Amniotic epithelial cell (primary cell): ENCODE measurements at places on chromosomes 6 and 20.

- no peak for DNase-seq
These were observed 163.4 kb downstream of the MTFR2 start for GRCh38 chr6:136086686-136087085.

DNA sequence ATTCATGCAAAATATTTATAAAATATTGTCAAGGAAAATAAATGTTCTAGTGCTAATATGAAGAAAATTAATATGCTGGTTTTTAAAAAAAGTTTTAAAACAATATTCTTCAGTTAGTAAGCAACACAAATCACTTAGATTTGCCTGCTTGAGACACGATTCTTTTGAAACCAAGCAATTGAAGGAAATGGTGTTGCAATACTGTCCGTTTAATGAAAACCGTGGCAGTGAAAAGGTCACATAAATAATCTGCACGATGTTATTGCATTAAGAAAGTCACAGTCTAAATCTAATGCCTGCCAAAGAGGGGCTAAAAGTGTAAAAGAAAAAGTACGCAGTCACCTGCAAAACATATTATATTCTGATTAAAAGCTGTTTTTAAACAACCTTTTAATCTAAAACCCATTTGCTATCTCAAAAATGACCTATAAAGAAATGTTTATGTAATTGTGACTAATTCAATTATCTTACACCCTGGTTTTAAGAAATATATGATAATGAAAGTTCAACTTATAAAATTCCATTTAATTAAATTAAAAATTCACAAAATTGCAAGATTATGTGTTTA, 143.0 kb downstream of the GMDS start:
- peak; percentile 43 for DNase-seq

DNA sequence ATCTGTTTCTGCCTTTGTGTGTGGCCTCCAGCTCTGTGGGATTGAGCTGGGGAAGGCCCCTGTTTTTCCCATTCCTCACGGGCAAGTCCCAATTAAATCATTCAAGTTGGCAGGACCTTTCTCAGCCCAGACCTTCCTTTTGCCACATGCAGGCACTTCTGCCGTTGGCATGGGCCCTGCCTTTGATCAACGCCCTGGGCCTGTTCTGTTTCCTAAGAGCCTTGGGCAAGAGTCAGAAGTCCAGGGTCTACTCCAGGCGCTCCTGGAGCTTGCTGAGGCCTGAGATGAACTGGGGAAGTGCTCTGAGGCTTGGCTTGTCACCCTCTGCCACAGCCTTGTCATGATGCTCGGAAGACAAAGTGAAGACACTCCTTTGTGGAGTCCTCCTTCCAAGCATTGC, 7.1 kb downstream of the IP6K3 start:
- no peak for DNase-seq

DNA sequence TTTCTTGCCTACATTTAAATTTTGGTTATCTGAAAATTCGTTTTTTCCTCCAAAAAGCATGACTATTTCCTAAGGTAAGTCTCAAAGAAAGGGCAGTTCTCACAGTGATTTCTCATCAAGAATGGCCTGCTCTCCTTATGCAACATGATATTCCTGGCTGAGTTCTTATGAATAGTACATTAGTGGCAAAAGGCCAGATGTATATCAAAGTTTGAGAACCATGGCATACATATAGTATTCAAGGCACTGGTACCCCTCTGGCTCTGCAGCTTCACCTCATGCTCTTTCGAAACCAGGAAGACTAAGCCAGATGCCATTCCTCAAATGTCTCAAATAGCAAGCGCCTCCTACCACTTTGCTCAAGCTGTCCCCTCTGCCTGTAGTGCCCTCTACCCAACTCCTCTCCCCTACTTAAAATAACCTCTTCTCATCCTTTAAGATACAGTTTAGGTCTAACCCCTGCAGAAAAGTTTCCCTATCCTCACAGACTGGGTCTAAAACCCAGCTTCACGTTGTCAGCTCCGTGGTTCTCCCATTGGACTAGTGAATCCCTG, 280.3 kb downstream of the HACE1 start:
- DNase-seq: peak; percentile 9

GRCh38 chr6:40183902-40184301, 249.6 kb upstream of the MOCS1 start:
- DNase-seq: no peak

- DNase-seq: peak; percentile 49
These were observed 104.6 kb upstream of the EXOC2 start for GRCh38 chr6:797479-798077.

DNA sequence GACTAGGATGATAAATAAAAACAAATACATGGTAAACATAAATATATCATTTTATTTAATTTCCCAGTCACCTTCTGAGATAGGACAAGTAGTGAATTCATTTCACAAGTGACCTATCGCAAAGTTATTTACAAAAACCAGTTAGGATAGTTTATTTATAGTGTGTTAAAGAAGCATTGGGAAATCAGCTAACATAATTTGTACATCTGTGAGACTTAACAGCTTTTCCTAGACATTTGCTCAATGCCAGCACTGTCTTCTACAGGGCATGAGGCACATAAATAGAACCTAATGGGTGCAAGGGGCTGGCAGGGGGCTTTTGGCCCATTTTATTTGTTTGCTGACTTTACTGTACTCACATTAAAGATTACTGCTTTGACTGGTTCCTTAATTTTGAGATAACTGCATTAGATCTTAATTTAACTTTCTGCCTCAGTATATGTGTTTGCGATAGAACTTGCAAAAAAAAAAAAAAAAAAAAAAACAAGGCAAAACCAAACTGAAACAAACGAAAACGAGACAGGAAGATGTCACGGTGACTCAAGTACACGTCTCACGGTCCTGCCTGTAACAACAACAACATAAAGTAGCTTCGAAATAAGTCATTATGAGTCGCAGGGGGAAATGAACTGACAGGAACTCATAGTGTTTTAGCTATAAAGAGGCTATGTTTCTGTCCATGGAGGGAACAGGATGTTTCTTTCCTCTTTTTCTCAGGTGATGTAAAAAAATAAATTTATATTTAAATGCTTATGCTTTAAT, 133.7 kb upstream of the GMDS start:
- no peak for DNase-seq

- no peak for DNase-seq
These were observed 34.6 kb downstream of the RREB1 start for GRCh38 chr6:7142228-7142801.

GRCh38 chr20:42836339-42836738, 353.4 kb downstream of the PTPRT start:
- DNase-seq: no peak

DNA sequence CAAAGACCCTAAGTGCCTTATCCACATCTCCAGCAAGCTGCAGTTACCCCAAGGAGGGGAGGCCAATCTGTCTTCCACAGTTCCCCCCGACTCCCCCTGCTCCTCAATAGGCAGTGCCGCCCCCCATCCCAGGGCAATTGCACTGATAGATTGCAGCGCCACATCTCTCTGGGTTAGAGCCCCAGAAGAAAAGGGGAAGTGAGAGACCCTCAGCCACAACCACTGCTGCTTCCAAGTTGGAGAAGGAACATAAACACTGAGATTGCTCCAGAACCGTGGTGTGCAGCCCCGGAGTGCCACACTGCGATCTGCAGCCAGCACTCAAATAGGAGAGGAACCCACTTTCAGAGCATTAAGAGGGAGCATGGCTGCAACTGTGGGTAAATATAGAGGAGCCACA, 101.5 kb downstream of the RWDD2A start:
- no peak for DNase-seq

DNA sequence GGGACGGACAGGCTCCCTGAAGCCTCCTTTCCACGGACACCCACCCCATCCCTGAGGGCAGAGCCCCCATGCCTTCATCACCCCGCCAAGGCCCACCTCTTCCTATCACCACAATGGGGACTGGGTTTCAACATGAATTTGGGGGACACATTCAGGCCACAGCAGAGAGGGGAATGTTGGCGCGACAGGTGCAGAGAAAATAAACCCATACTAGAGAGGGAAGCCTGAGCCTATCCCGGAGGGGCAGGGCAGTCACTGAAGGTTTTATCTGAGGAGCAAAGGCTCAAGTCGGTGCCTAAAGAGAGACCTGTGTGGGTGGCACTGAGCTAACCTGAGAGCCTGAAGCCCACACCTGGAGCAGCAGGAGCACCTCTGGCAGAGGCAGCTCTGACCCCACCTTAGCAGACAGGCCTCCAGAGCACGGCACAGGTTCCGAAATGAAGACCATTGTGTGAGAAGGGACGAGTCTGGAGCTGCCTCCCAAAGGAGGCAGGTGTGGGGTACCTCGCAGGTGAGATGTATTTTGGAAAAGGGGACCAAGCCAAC, 180.6 kb upstream of the PDE10A start:
- no peak for DNase-seq

- DNase-seq: peak; percentile 14
These were observed 670 bp downstream of the NCOA5 start for GRCh38 chr20:46089167-46089416.

DNA sequence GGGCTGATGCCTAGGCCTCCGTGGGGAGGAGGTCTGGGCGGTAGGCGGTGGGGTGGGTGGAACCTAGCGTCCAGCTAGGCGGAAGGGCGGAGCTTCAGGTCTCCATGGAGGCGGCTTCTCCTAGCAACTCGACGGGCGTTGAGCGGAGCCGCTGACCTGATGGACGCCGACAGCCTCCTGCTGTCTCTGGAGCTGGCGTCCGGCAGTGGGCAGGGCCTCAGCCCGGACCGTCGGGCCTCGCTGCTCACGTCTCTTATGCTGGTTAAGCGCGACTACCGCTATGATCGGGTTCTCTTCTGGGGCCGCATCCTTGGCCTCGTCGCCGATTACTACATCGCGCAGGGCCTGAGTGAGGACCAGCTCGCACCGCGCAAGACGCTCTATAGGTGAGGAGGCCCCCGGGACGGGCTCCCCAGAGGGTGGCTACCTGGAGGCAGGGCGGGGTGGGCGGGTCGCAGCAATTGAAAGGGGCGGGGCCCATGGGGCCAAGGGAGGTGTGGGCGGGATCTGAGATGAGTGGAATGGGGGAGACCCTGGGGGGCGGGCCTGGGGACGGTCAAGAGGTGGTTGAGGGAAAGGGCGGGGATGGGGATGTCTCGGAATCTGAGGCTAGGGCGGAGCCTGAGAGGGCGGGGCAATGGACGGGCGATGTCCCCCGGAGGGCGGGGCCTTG, at the start of gene RSPH9:
Gene RSPH9 (plus strand): TSS at position 97 of the 673 bp plus-strand sequence. CDS start 63 bp downstream, at position 160.
- DNase-seq: peak; percentile 71

DNA sequence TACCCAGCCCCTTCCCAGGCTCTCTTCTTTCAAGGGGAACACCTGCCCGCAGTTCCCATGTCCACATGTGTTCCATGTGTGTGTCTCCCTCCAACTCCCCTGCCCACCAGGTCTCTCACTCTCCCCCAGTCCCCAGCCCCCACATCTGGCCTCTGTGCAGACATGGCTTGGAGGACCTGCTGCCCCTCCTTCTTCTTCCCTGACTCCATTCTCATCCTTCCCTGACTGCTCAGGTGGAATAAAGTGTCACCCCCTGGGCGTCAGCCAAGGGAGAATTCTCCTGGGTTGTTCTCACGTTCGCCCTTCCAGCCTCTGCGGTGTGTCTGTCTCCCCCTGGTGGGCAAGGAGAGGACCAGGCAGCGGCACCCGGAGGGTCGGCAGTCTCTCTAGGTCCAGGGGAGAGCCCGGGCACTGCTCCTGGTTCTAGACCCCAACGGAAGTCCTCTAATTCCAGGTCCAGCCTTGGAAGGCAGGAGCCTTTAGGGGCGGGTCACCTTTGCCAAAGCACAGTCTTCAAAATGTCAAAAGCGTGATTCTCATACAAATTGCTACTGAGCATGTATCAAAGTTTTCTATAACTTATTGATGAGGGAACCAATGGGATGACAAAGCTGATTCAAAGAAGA, 50.5 kb downstream of the EBF4 start:
- peak; percentile 45 for DNase-seq

- no peak for DNase-seq
These were observed 99.7 kb downstream of the TMEM170B start for GRCh38 chr6:11637266-11637665.

GRCh38 chr20:63325554-63326313, 32.7 kb downstream of the COL20A1 start:
- DNase-seq: no peak

DNA sequence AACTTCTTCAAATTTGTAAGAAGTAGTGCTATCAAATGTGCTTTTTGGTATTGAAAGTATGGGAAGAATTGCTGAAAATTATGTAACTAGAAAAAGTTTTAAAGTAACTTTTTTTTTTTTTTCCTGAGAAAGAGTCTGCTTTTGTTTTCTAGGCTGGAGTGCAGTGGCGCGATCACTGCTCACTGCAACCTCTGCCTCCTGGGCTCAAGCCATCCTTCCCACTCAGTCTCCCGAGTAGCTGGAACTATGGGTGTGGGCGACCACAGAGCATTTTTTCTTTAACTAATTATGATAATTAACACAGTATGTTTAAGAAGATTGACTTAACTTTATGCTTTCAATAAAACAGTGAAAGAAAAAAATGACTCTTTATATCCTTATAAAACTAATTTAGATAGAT, 38.4 kb downstream of the BMP5 start:
- no peak for DNase-seq

GRCh38 chr6:28953585-28954258, 29.9 kb upstream of the TRIM27 start:
- DNase-seq: peak; percentile 24

- no peak for DNase-seq
These were observed 10.2 kb downstream of the MYO6 start for GRCh38 chr6:75759207-75759606.

- no peak for DNase-seq
These were observed 298.1 kb downstream of the TFAP2B start for GRCh38 chr6:51116723-51117122.

GRCh38 chr6:144195671-144196270, 45.5 kb downstream of the STX11 start:
- peak; percentile 94 for DNase-seq
